ENCODE measurements at places on chromosomes 5 and 9.
A peak's percentile ranks its signal among the peaks of the same experiment; 100 is the strongest.

DNA sequence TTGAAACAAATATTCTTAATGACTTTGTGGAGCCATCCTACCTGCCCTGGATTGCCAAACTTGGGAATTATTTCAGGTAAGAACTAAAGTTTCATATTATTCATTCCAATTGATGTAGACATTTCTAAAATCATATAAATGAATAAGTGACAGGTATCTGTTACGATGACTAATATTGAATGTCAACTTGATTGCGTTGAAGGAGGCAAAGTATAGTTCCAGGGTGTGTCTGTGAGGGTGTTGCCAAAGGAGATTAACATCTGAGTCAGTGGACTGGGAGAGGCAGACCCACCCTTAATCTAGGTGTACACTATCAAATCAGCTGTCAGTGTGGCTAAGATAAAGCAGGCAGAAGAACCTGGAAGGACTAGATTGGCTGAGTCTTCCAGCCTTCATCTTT is 1688.4 kb upstream of the CDH9 start:
- DNase-seq = no peak

DNA sequence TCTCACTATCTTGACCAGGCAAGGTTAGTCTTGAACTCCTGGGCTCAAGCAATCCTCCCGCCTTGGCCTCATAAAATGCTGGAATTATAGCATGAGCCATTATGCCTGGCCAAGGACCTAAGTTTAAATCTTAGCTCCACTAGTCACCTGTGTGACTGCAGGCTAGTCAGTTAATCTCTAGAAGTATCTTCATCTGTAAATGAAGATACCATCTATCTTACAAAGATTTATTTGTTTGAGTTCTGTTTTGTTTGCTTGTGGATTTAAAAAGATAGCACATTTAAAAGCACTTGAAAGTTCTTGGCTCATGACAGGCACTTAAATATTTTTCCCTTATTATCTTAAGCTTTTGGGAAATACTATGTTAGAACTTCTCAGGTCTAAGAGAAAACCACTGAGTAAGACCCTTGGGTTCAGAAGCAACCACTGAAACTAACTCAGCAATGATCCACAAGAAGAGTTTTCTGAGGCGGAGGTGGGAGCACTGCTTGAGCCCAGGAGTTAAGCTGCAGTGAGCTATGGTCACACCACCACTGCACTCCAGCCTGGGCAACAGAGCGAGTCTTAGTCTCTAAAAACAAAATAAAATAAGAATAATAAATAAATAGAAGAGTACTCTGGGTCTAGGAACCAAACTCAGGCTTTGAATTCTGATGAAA is 19.1 kb downstream of the TMEM245 start:
- no peak for DNase-seq

- peak; percentile 71 for DNase-seq
Measured at GRCh38 chr5:141650851-141651727, at the start of gene FCHSD1. Gene FCHSD1, minus strand, starts transcription at chr5:141651418. Its CDS starts 50 bp downstream, at chr5:141651368.

DNA sequence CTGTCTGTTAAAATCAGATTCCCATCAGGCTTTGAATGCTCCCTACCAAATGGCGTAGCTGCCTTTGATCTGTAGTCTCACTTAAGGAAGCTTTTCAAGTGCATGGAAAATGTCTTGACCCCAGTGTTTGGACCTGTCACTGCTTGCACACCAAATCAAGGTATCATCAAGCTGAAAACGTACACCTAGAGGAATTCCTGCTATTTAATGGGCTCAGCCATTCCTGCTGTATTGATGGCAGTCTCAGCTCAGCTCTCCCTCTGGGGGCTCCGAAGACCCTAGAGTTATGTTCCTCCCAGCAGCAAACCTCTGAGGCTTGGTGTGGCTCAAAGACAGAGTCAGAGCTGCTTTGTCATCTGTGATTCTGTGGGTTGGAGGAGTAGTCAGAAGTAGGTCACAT is 63.5 kb downstream of the PGM5 start:
- DNase-seq = no peak

- DNase-seq = no peak
Measured at GRCh38 chr5:56323505-56323904, 90.4 kb upstream of the ANKRD55 start.

DNA sequence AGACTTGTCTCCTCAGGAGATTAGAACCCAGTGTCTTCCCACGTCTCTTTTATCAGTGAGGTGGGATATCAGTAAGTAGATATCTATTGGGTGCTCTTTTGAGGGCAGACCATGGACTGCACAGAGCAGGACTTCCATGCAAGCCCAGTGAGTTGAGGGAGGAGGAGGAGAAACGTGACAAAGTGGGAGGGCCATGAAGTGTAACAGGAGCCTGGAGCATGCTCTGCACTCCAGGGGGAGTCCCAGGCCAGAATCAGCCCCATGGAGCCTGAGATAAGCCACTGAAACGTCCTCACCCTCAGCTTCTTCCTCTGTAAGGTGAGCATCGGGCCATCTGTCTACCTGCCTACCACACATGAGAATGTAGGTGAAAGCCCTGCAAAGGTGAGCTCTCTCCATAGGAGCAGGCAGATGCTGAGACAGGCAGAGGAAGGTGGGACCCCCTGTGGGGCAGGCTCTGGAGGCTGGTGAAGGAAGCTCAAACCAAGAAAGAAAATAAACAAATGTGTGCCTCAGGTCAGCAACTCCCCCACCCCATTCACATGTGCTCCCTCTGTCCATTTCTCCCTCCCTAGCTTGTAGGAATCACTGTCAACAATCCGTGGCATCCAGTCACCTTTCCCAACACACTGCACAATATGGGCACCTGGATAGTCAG is 87.4 kb downstream of the NRG2 start:
- DNase-seq = no peak

GRCh38 chr9:135067096-135067710 is 20.3 kb upstream of the OLFM1 start:
- DNase-seq = no peak

GRCh38 chr9:130382096-130382495 is 62.7 kb upstream of the ASS1 start:
- no peak for DNase-seq

DNA sequence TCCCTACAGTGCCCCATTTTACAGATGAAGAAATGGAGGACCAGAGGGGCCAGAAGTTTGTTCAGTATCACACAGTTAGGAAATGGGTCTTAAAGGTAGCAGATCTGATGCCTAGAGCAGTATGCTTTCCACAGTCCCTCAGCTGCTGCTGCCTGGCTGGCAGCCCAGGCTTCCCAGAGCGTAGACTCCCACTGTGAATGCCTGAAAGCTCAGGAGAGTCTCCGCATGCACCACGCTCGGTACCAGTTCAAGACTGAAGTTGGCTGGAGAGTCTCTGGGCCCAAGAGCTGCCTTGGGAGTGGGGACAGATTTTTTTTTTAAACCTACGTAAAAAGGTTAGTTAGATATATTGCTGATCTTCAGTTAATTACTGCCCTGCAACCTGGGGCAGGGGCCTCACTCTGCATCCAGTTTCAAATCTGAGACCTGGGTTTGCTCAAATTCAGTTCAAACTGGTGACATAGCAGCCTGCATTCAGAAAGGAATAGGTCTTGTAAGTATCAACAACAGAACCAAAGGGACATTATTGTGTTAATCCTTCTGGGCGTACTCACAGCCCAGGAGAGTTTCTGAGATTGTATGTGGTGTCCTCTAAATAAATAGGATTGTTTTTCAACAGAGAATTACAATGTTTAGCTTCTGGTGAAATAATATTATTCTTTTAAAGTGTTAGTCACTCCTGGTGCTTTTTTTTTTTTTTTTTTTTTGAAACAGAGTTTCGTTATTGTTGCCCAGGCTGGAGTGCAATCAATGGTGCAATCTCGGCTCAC is 8.3 kb downstream of the NANS start:
- DNase-seq = no peak

DNA sequence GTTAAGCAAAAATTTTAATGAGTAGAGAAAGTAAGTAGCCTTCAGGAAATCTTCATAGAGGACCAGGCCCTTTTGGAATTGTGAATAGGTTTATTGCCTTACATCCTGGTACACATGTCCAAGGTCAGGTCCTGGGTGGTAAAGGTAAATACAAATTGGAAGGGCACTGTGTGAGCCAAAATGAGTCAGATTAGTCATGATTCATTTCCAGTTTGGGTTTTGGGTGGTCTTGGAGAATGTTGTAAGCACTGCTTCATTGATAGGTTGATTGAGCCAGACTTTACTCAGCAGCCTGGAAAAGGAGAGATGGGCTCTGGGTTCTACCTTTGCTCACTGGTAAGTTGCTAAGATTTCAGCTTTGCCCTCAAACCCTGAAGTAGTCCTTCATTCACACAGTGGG is 82.5 kb upstream of the ZNF169 start:
- DNase-seq = no peak

DNA sequence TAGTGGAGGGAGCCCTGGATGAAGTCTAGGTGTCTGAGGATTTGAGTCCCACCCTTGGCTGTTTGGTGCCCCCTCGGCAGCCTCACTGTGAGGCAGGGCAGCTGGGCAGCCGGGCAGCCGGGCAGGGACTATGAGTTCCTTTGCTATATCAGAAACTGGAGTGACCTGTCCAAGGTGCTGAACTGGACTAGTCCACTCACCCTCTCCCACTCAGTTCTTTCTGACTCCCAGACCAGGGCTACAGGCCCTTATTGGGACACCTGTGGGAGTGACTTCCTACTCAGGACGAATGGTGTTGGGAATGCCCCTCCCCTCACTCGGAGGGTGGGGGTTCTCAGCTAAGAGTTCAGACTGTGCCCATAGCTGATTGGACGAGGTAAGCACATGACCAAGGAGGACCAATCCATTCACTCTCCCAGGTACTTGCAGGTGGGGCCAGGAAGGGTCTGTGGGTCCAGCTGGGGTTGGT is 34.1 kb upstream of the RAPGEF1 start:
- DNase-seq = no peak

- no peak for DNase-seq
Measured at GRCh38 chr5:145902421-145902820, 29.6 kb upstream of the GRXCR2 start.

- no peak for DNase-seq
Measured at GRCh38 chr5:56273376-56273955, 40.3 kb upstream of the ANKRD55 start.

- DNase-seq = peak; percentile 46
Measured at GRCh38 chr5:132102101-132102701, 28.6 kb downstream of the CSF2 start.

- DNase-seq = no peak
Measured at GRCh38 chr9:127908660-127908926, 8.2 kb downstream of the ST6GALNAC4 start.

- no peak for DNase-seq
Measured at GRCh38 chr5:124696898-124697297, 49.5 kb downstream of the ZNF608 start.

DNA sequence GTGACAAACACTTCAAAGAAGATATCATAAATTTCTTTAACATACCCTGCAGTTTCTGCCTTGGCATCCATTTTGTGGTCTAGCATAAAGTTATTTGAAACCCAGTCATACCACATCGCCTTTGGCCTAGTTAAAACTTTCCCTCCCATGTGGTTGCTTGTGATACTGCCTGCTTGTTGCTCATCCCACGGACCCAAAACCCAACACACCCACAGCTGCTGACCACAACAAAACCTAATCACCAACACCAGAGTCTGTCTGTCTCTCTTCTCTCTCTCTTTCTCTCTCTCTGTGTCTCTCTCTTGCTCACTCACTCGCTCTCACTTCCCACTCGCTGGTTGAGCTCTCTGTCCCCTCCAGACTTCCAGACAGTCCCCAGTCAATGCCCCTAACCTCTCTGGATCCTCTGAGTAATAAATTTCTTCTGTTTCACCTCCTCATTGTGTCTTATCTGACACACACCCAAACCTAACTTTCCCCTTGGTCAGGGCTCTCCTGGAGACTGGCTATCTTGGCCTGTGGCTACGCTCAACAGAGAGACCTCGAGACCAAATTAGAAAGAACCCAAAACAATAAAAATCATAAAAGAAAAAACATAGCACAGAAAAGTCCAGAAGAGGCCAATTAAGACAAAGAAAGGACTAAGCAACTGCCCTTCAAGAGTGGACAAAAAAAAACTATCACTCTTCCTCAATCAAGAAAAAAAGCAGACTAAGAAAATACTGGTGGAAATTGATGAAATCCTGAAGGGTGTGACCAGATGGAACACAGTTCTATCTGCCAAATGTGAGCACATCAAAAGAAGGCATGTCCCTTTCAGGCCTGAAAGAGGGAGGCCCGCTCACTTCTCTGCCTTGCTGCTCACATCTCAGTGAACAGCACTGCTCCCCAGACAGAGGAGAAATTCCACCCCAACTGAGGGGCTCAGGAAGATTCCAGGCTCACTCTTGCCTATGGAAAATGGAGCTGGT is 41.5 kb downstream of the TTLL11 start:
- no peak for DNase-seq

DNA sequence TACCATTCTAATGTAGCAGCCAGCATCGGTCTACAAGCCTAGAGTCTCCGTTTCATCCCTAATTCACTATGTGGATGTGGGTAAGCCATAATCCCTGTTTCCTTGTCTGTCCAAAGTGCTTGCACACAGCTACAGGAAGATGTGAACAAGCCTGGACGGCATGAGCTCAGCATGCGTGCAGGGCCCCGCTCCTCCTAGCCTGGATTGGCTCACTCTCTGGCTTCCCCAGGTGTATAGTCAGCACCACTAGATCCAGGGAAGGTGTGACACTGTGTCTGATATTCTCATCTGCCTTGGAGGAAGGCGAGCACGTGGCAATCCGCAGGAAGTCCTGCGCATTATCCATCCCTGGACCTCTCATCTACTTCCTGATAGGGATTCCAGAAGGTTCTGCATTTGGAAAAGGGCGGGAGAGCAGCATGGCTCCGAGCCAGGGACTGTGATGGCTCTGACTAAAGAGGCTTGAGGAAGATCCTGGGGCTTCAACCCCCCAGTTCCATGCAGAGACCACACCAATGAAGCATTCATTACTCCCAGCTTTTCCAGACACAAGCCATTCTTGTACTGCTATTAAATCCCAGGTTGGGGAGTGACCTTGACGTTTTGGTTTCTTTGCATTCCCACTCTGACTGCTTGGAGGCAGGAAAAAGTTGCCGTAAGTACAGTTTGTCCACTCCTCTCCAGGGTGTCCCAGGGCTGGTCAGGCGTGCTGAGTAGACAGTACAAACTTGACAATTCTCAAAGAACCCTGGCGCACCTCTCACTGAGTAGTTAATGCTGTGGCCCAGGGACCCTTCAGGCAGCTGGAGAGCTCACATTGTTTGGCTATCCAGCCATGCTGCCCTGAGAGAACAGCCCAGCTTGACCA is 65.6 kb downstream of the PSD2 start:
- no peak for DNase-seq

DNA sequence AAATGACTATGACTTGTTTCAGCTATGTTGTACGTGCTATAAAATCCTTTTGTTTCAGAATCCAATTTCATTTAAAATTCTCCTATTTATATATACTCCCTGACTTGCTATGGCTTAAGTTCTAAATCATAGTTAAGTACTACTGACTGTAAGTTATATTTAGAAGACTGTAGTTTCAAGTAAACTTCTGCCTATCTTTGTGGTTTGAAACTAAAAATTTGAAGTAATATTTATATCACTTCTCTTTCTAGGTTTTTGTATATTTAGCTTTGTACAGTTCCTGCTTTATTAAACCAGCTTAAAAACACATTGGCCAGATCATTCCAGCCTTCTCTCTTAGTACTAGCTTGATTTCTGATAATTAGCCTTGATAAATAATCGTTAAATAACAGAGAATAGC is 196.3 kb downstream of the MLLT3 start:
- DNase-seq = no peak

Measured in stimulated activated CD8-positive, alpha-beta memory T cell treated with anti-CD3 and anti-CD28 coated beads, Interleukin-7, amount 100 ng/mL, for 4 hours (primary cell).